ENCODE measurements at places on chromosomes 5 and 9. TPM values are rescaled to one million over a fixed set of nuclear protein-coding genes. Genes with fewer than 3 reads are reported as not detected.
A peak's percentile ranks its signal among the peaks of the same experiment; 100 is the strongest.

ZNF879 gene
- 38.8 TPM for total RNA-seq

TAF11L10 gene
- not detected for total RNA-seq

ZBTB26 gene
- total RNA-seq, result 0.96 TPM

ANGPTL2 gene
- total RNA-seq, result 19.6 TPM

GRCh38 chr5:62127098-62127736, 178.8 kb upstream of the KIF2A start:
- no peaks in the 10 kb centered on the region for H3K27me3 ChIP-seq
- H3K4me1 ChIP-seq, result no peaks in the 10 kb centered on the region
- no peak overlapping the region for H3K4me3 ChIP-seq
- no peaks in the 10 kb centered on the region for H3K36me3 ChIP-seq
- no peak for DNase-seq
- H3K27ac ChIP-seq, result no peak overlapping the region

GRCh38 chr9:97514531-97514930, 13.1 kb downstream of the TMOD1 start:
- H3K27me3 ChIP-seq, result no peaks in the 10 kb centered on the region
- no peak overlapping the region for H3K27ac ChIP-seq
- H3K4me3 ChIP-seq, result no peak overlapping the region
- H3K4me1 ChIP-seq, result peaks cover 3% of the 10 kb centered on the region
- H3K36me3 ChIP-seq, result peaks cover 7% of the 10 kb centered on the region
- peak; percentile 62 for DNase-seq

- H3K27ac ChIP-seq, result no peak overlapping the region
- H3K27me3 ChIP-seq, result no peaks in the 10 kb centered on the region
- peaks cover 17% of the 10 kb centered on the region for H3K36me3 ChIP-seq
These were observed 6.7 kb downstream of the DDX31 start for GRCh38 chr9:132663117-132663516.

BHMT2 gene
- 2.9 TPM for total RNA-seq

- DNase-seq, result no peak
- H3K27ac ChIP-seq, result no peak overlapping the region
- H3K4me3 ChIP-seq, result no peak overlapping the region
- no peaks in the 10 kb centered on the region for H3K27me3 ChIP-seq
- no peaks in the 10 kb centered on the region for H3K36me3 ChIP-seq
These were observed 196.6 kb downstream of the MSX2 start for GRCh38 chr5:174920906-174921550.

- H3K27ac ChIP-seq, result no peak overlapping the region
- no peak overlapping the region for H3K4me3 ChIP-seq
- H3K27me3 ChIP-seq, result no peaks in the 10 kb centered on the region
- H3K36me3 ChIP-seq, result no peaks in the 10 kb centered on the region
These were observed 600.7 kb upstream of the PTGER4 start for GRCh38 chr5:40078898-40079575.

TEX53 gene
- not detected for total RNA-seq

DNA sequence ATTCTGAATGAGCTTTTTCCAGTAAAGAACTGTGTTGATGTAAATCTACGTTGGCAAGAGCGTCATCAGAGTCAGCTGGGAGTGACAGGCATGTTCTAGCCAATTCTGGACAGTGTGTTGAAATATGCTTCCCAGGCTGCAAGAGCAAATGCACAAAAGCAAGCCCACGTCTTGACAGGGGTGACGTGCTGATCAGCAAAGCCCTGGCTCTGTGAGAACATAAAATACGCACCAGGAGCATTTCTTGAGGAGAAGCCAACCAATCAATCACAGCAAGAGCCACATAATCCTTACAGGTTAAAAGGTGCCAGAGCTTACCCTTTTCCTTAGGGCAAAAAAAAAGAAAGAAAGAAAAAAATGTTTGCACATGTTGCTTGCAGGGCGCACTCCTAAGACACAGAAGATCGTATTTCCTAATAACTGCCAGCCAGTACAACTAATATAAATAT, 148.1 kb downstream of the PDE4D start:
- no peaks in the 10 kb centered on the region for H3K27me3 ChIP-seq
- peak overlapping the region; percentile 31 for H3K4me3 ChIP-seq
- peak overlapping the region; percentile 49 for H3K27ac ChIP-seq
- no peaks in the 10 kb centered on the region for H3K36me3 ChIP-seq
- DNase-seq, result no peak

ENTREP1 gene
- total RNA-seq, result 4.2 TPM

- no peak overlapping the region for H3K27ac ChIP-seq
- H3K27me3 ChIP-seq, result no peaks in the 10 kb centered on the region
These were observed 21.5 kb downstream of the BTF3 start for GRCh38 chr5:73519531-73520283.

DNA sequence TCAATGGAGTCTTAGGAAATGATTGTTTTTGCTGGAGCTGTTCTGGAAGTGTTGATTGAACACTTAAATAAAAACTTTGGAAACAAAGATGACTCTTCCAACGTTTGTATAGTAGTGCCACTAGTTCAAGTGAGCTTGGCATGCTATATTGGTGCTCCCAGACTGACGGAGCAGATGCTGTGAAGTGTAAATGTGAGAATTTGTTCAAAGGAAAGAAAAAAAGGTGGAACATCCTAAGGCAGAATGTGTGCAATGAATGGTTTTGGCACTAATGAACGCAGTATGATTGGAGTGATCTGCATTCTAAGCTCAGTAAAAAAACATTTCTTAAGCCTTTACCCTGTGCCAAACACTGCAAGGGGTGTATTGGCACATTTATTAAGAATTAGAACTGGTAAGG, 69.8 kb downstream of the ZNF474 start:
- H3K36me3 ChIP-seq, result no peaks in the 10 kb centered on the region
- no peak for DNase-seq
- H3K27ac ChIP-seq, result no peak overlapping the region
- H3K4me1 ChIP-seq, result no peaks in the 10 kb centered on the region
- no peak overlapping the region for H3K4me3 ChIP-seq

DNA sequence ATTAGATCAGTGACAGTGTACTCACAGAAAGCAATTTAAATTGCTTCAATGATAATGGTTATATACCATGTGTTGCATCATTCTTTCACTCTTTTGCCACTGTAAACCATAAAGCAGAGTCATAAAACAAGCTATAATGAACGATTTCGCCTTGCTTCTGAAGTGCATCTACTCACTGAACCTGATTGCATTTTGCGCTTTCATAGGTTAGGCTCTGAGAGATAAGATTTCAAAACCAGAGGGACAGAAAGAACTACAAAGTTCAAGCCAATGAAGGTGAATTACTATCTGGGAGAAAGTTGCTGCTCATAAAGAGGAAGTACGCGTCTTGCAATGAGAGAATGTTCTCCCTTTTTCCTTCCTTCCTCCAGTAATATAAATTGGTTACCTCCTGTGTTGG, 412.7 kb downstream of the CETN3 start:
- no peaks in the 10 kb centered on the region for H3K36me3 ChIP-seq
- no peak for DNase-seq
- H3K4me3 ChIP-seq, result no peak overlapping the region
- no peak overlapping the region for H3K27ac ChIP-seq
- H3K4me1 ChIP-seq, result no peaks in the 10 kb centered on the region
- H3K27me3 ChIP-seq, result no peaks in the 10 kb centered on the region

DNA sequence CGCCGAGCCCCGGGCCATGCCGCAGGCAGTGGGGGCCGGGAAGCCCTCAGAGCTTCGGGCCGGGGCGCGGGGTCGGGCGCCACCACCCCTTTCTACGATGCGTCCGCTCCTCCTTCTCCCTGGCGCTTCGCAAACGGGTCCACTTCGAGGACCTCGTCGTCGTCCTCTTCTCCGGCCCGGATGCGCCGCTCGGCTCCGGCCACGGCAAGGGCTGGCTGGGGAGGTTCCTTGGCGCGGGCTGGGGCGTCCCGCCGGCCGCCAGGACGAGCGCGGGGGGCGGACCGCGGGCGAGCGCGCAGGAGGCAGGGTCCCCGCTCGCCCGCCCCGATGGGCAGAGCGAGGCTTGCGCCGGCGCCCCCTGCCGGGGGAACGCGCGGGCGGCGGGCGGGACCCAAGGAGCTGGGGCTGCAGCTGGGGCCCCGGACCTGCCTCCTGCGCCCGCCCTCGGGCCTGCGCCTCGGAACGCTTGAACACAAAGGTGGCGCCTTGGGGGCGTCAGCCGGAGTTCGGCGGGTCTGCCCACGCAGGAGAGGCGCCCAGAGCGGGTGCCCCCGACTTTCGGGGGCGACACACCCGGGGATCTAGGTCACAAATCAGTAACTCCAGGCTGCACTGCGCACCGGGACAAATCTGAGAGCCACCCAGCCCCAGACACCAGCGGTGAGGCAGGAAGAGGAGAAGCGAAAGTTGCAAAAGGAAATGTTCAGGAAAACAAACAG, at the start of gene ROR2:
Gene ROR2, minus strand, starts transcription at position 283 of the 719 bp plus-strand sequence.
- H3K36me3 ChIP-seq, result no peaks in the 10 kb centered on the region
- DNase-seq, result no peak
- H3K27ac ChIP-seq, result no peak within 1 kb of the TSS
- H3K27me3 ChIP-seq, result peaks cover 15% of the 10 kb centered on the region

GRCh38 chr9:95557142-95557541, 40.4 kb upstream of the PTCH1 start:
- H3K4me1 ChIP-seq, result no peaks in the 10 kb centered on the region
- H3K36me3 ChIP-seq, result no peaks in the 10 kb centered on the region
- no peak overlapping the region for H3K27ac ChIP-seq
- no peak for DNase-seq
- no peak overlapping the region for H3K4me3 ChIP-seq

- no peaks in the 10 kb centered on the region for H3K4me1 ChIP-seq
- no peaks in the 10 kb centered on the region for H3K36me3 ChIP-seq
- no peaks in the 10 kb centered on the region for H3K27me3 ChIP-seq
- H3K4me3 ChIP-seq, result no peak overlapping the region
- no peak for DNase-seq
These were observed 823.3 kb upstream of the NUDT12 start for GRCh38 chr5:104385906-104386305.

GRCh38 chr5:38612851-38613250, 56.4 kb upstream of the LIFR start:
- no peak for DNase-seq
- no peak overlapping the region for H3K4me3 ChIP-seq
- no peaks in the 10 kb centered on the region for H3K36me3 ChIP-seq
- H3K27ac ChIP-seq, result no peak overlapping the region
- H3K4me1 ChIP-seq, result no peaks in the 10 kb centered on the region

GRCh38 chr5:148145916-148146315, 22.4 kb upstream of the SPINK14 start:
- no peaks in the 10 kb centered on the region for H3K36me3 ChIP-seq
- no peaks in the 10 kb centered on the region for H3K4me1 ChIP-seq
- H3K27ac ChIP-seq, result no peak overlapping the region
- no peak overlapping the region for H3K4me3 ChIP-seq

DNA sequence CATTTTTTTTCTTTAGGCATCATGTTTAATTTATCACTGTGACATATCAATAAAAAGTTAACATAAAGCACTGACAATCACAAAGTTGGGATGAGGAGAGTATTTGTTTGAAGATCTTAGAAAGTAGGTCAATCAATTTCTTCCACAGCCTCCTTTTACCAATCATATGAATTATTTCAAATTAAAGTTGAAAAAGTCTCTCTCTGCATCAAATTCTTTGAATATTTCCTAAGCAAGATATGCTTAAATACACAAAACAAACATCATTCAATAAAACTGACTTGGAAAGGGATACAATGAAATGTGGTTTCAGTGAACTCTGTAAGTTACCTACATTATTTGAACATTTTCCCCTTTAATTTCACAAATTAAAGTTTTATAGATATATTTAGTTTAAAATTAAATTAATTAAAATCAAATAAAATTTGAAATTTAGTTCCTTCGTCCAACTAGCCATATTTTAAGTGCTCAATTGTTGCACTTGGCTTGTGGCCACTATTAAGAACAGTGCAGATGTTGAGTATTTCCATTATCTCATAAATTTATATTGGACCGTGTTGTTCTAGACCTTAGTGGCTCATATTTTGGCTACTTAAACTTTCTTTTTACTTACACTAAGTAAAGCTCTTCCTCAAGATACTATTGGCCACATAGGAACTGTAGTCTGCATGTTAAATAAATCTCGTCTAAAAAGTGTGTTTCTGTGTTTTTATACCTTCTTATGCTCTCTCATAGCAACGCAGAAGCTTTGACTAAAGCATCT, 949.7 kb upstream of the NUDT12 start:
- H3K36me3 ChIP-seq, result no peaks in the 10 kb centered on the region
- no peak for DNase-seq
- no peaks in the 10 kb centered on the region for H3K27me3 ChIP-seq
- no peak overlapping the region for H3K4me3 ChIP-seq
- no peaks in the 10 kb centered on the region for H3K4me1 ChIP-seq

DNA sequence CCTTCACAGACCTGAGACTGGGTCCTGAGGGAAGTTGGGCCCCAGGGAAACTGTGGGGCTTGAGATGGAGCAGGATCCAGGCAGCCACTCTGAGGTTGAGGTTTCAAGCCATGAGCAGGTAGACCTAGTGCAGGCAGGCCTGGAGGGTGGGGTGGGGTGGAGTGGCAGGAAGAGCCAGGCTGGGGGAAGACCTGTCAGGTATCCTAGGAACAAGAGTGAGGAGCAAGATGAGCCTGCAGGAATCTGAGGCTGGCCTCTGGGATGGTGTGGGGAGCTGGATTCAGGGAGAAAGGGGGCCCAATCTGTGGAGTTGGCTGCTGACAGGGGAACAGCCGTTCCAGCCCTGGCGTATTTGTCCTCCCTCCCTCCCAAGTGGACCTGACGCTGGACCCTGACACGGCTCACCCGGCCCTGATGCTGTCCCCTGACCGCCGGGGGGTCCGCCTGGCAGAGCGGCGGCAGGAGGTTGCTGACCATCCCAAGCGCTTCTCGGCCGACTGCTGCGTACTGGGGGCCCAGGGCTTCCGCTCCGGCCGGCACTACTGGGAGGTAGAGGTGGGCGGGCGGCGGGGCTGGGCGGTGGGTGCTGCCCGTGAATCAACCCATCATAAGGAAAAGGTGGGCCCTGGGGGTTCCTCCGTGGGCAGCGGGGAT, 9.8 kb downstream of the RACK1 start:
- H3K27me3 ChIP-seq, result no peaks in the 10 kb centered on the region
- no peaks in the 10 kb centered on the region for H3K4me1 ChIP-seq
- no peak overlapping the region for H3K27ac ChIP-seq
- H3K4me3 ChIP-seq, result no peak overlapping the region
- DNase-seq, result no peak

SPATA31E1 gene
- total RNA-seq, result not detected

DBH gene
- not detected for total RNA-seq

EPB41L4B gene
- total RNA-seq, result not detected

GRCh38 chr9:129141066-129142041, 30.1 kb downstream of the PTPA start:
- peaks cover 4% of the 10 kb centered on the region for H3K36me3 ChIP-seq
- peak; percentile 93 for DNase-seq
- H3K27me3 ChIP-seq, result no peaks in the 10 kb centered on the region
- peaks cover 61% of the 10 kb centered on the region for H3K4me1 ChIP-seq
- H3K27ac ChIP-seq, result peak overlapping the region; percentile 98

DNA sequence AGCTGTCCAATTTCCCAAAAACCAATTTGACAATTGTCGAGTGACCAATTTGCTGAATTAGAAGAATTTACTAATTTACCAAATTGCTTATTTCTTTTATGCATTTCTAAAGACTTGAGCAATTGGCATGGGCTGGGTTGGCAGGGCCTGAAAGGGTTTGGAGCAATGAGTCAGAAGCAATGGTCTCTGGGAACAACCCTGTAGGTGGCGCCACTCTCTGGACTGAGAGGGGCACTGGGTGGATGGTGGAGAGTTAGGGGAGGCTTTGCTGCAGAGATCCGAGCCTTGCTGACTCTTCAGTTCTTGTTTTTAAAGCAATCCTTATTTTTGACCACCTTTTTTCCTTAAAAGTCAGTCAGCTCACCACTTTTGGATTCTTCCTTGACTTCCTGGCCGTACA, 71.5 kb upstream of the RPS23 start:
- no peak for DNase-seq
- no peaks in the 10 kb centered on the region for H3K36me3 ChIP-seq
- no peaks in the 10 kb centered on the region for H3K27me3 ChIP-seq

Measured in ascending aorta (tissue), 2 donors.